Activated T-cell treated with anti-CD3 and anti-CD28 coated beads for 1 hour (primary cell): ENCODE measurements at places on chromosomes 2 and 18.

DNA sequence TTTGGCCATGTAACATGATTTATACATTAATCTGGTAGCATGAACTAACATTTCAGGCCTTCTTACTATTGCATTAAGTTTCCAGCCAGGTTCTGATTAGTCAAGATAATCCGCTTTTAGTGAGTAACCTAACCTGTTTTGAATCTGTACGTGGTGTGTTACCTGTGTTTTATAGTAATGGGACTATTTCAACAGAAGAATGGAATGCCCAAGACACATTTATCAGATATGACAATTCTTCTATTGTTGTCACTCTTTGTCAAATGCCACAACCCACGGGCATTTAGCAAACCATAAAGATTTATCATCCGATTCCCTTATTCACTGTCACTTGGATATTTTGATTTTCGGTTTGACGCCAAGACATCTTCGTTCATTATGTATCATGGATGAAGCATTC, 117.9 kb downstream of the ETAA1 start:
- no peak for DNase-seq

DNA sequence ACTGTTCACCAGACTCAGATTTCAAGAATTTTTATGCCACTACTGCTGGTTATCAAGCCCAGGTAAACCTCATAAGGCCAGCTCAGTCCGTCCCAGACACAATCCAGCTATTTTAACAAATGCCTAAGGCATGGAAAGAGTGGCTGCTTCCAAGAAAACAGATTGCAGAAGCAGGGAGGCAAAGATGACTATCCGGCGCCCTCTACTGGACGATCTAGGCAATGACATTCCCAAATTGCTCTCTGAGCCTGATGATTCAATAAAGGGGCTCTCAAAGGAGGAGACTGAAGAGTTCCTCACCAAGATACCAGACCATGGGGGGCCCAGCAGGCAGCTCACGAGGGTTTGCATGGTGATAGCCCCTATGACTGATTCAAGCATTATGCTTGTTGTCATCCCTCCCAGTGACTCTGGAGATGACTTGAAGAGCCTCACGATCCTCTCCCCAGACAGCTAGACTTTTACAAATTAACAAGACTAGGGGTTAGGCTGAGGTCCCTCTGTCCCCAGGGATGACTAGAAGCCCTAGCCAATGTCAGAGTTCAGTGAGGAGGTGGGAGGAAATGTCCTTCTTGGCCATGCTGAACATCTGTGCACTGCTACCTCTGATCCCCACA, 25.0 kb downstream of the SERPINB8 start:
- peak; percentile 29 for DNase-seq

DNA sequence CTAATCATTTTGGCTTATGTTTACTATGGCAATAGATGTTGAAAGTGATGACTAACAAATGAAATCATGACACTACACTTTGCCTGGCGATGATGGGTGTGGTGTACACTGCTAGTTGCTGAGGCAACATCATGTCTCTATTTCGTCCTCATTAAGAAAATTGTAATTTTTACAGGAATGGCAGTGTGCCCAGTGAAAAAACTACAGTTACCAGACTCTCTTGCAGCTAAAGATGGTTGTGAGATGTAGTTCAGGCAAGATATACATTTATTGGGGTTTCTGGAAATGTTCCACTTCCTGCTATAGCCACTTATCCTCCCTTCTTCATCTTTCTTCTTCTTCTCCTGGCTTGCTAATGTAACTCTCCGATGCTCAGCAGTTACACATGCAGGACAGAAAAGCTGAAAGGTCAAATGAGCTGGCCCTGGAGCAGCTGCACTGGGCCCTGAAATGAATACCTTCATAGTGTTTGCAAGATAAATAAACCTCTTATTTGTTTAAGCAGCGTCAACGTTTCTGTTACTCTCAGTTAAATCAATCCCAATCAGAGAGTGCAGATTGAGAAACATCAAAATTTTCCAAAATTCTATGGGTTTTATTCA, 46.0 kb downstream of the SOCS6 start:
- no peak for DNase-seq

DNA sequence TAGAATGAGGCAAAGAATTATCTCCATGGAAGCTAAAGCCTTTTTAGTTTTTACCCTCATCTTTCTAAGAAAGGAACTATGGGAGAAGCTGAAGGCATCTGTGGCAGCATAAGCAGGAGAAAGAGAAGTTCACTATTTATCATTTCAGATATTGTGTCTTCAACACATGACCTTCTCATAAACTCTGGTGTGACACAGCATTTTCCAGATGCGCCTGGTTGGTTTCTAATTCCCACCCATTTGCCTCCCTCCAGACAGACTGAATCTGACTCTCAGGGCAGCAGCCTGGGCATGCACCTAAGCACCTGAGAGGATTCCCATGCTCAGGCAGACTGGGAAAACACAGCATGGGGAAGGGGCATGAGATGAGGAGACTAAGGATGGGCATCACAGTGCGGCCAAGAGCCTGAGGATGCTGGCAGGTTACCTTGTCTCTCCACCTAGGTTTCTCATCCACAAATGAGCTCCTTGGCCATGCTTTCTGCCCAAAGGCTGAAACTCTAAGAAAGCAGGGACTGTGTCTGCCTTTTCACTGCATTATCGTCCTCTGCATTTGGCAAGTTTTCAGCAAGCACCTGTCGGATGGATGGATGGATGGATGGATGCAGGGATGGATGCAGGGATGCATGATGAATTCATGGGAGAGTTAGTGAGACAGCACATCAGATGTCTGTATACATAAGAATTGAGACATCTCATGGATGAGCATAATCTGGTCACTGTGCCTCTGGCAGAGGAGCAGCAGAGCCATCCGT, 28.8 kb upstream of the SULT1C4 start:
- DNase-seq = no peak

DNA sequence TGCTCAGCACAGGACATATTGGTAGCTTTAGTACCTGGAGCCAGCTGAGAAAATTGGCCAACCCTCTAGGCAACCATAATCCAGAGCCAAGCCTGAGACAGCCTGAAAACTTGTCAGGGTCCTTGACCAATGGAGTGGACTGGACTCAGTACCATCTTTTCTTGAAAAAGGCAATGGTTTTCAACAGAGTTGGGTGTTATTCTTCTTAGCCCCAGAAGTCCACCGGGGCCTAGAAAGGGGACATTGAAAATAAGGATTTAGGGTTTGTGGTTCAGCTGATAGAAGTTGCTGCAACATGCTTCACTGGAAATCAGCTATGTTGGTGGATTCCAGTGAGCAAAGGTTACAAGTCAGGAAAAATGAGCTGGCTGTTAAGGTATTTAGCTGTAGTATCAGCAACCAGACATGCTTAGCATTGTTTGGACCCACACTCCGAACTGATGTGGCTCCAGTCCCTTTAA, 22.1 kb upstream of the CNOT11 start:
- no peak for DNase-seq

DNA sequence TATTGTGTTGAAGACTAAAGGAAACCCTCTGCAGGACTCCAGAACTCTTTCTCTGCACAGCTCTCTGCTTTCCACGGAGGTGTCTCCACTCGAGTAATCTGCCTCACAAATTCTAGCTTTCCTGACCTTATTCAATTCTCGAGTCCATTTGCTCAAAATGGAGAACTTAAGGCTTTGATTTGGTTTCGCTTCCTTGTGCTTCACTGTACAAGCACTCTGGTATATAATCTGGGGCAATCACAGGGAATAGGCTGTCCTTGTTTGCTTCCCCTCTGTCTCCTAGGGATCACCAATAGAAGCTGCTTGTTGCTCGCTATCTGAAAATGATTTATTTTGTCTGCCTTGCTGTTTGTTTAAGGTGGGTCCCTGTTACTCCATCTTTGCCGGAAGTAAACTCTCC, 129.1 kb upstream of the DOCK10 start:
- DNase-seq = no peak

- no peak for DNase-seq
These were observed 334.5 kb upstream of the MMADHC start for GRCh38 chr2:149921911-149922616.

DNA sequence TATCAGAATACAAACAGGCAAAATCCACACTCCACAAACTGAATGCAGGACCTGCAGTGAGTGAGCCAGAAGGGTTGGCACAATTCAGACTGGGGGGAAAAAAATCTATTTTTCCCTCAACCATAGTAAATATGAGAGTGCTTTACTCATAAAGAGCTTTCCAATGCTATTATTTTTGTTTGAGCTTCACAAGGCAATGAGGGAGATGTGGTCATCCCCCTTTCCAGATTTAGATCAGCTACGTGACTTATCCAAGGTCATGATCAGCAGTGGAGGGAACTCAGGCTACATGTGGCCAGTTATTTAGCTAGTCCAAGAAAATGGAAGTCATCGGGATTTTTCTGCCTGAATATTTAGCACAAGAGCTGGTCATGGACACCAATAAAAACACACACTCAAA, 120.4 kb upstream of the KLF7 start:
- no peak for DNase-seq

- no peak for DNase-seq
These were observed 141.1 kb downstream of the METTL4 start for GRCh38 chr18:2430191-2430590.

GRCh38 chr18:74507097-74507881, 11.1 kb downstream of the CNDP2 start:
- DNase-seq = no peak

DNA sequence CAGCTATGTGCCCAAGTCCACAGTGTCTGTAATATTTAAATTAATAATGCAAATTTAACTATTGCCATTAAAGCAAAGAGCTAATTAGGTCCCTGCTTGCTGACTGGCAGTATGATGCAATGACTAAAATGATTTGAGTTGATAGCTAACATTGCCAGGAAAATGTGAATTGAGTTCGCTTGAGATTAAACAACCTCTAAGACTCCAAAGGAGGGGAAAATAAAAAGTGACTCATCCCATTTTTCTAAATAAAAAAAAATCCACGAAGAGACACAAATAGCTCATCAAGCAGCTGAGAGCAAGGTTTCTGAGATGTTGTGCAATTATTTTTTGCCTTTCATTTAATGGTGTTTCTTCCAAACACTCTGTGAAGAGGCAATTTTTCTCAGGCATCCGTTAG, 413.0 kb downstream of the MTX2 start:
- DNase-seq = no peak

GRCh38 chr2:20212871-20213503, 11.9 kb downstream of the SDC1 start:
- no peak for DNase-seq

DNA sequence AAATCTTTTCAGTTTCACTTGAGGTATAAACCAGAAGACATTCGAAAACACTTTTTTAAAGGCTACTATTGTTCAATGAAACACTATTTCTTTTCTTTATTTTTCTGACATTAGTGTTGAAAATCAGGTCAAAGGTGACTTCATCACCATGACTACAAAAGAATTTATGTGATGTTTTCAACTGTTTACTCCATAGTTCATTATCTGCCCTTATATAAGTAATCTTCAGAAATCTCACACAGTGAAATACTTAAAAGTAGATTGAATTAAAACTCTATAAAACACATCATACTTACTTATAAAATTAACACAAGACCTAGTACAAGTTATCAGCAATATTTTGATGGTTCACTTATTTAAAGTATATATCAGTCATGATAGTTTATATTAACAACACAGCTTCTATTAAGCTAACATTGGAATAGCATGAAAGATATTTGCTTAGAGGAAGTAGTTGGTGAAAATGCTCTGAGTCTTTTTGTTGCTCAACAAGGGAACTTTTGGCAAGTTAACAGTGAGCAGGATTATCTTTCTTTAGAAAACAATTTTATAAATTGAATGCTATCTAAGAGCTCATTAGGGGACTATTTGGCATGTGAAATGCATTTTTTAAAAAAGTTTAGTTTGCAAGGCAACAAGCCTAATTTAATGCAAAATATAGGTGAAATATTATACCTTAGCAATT, 60.8 kb downstream of the MC4R start:
- DNase-seq = no peak

GRCh38 chr18:46250812-46251173, 146.6 kb downstream of the HAUS1 start:
- no peak for DNase-seq

- no peak for DNase-seq
These were observed 66.3 kb downstream of the SCN2A start for GRCh38 chr2:165305391-165306096.

DNA sequence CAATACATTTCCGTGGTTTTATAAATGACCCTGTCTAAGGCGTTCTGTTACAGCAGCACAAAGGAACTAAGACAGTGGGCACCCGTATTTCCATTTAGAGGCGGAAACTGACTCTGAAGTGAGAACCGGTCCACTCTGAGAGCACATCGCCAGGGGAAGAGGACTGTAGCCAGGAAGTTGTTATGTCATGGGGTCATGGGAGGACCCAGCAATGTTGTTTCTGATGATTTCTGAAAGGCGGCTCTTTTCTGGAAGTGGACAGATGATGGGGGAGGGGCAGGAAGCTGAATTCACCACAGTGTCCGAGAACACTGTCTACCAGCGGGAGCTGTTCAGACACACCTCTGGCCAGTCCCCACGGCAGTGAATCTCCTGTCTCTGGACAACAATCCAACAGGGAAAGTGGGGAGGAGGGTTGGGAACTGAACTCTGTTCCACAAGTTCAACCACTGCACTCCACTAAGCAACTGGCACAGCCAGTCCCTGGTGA, 2.1 kb upstream of the LRRFIP1 start:
- no peak for DNase-seq

- no peak for DNase-seq
These were observed 8.2 kb downstream of the DSG2 start for GRCh38 chr18:31506024-31506742.

GRCh38 chr2:64220894-64221617, 76.8 kb upstream of the PELI1 start:
- no peak for DNase-seq

GRCh38 chr2:13558368-13558767, 841.6 kb downstream of the TRIB2 start:
- DNase-seq = no peak

- DNase-seq = no peak
These were observed 140.3 kb downstream of the RPIA start for GRCh38 chr2:88831792-88832248.

DNA sequence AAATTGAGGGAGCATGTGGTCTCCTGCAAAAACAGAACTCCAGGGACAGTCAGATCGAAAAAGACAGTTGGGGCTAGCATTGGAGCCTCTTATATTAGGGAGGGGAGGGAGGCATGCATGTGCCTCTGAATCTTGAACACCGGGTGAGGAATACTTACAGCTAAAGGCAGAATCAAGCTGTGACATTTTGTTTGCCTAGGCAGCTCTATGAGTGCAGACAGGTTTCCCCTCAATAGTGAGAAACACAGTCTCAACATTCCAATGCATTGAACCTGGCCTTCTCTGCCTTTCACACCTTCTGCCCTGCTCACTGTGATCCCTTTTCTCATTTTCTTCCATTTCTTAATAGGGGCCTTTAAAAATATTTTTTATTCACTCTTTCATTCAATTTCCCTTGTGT, 140.4 kb downstream of the THSD7B start:
- no peak for DNase-seq

- DNase-seq = no peak
These were observed 219.1 kb upstream of the STK17B start for GRCh38 chr2:196390243-196391148.

DNA sequence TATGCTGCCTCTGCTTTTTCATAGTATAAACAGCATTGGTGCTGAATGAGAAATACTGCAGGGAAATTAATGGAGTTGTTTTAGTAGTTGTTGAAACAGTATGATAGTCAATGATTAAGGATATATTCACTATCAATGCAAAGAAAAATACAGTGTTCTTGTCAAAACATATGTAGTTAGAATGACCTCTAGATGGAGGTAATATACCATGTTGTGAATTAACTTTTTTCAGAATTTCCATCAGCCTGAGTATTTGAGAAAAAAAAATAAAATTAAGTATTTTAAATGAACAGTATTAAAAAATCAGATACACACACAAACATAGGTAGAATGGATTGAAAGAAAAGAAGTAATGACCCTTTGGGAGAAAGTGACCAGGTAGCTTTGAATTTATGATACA, 59.5 kb downstream of the RMDN2 start:
- no peak for DNase-seq
